ENCODE measurements at places on chromosomes 4 and X.

GRCh38 chr4:8435656-8436121 is 4.8 kb downstream of the ACOX3 start:
- DNase-seq: no peak

DNA sequence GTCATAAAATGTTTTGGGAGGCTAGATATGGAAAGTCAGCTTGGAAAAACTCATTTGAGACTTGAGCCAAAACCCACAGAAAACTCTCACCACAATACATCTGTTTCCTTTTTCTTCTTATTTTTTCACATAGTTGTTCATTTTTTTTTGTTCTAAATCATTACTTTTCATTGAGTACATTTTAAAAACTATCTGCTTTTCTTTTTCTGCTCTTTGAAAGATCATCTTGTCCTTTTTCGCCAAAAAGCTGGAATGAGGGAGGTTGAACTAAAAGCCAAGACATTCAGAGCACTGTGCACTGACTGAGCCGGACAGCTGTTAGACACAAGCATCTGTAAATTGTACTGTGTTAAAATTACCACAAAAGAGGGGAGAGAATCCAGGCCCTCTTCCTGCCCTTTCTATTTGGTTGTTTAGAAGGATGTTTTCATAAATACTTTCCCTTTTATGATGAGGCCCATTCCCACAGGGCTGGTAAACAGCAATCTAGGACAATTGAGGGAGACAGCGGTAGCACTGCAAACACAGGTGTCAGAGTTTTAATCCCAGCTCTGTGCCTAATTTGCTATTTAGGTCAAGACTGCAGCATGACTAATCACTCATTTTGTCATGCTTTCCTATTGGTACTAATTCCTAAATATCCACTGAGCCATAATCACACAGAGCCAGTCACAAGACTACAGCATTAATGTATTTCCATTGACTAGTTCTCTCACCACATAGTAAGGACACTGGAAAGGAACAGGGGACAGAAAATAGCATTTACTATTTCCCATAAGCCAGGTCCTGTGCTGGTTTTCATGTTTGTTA is 7.3 kb upstream of the RNF150 start:
- DNase-seq: no peak

DNA sequence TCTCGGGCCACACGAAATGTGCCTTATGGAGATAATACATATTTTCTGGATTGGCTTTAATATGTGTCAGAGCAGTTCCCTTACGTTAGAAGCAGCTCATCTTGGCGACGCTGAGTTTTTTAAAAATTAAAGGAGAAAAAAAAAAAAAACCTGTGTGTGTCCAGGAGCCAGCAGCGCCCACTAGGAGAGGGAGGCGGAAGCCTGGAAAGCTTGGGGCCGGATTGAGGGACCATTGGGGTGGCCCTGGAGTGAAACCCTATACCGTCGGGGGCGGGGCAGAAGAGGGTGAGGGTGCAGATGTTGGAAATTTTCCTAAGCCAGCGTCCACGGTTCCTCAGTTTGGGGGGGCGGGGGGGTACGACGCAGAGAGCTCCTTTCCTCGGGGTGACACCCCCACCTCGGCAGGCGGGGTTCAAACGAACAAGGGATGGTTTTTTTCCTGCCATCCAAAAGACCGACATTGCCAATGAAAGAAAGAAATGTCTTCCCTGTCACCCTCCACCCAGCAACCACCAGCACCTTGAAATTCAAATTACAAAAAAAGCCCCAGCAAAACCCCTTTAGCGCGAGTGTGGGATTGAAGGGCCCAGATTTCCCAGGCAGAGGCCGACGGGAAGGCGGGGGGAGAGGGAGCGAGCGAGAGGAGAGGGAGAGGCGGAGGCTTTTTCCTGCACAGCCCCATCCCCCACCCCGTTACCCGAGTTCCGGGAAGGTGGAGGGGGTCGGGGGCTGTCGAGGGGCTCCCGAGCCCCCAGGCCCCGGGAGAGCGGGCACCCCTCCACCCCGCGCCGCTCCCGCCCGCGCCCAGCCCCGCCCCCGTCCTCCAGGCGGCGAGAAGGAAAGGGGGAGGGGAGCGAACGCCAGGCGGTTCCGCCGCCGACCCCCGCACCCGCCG is 859 bp downstream of the SMARCA1 start:
- DNase-seq: peak; percentile 3

GRCh38 chr4:185740471-185740873 is 71.5 kb downstream of the SORBS2 start:
- no peak for DNase-seq

GRCh38 chr4:150784305-150784704 is 202.4 kb downstream of the MAB21L2 start:
- no peak for DNase-seq
